ENCODE measurements at places on chromosomes 1 and 21.

- DNase-seq = no peak
Measured at GRCh38 chr1:202565890-202566602, 144.2 kb downstream of the SYT2 start.

DNA sequence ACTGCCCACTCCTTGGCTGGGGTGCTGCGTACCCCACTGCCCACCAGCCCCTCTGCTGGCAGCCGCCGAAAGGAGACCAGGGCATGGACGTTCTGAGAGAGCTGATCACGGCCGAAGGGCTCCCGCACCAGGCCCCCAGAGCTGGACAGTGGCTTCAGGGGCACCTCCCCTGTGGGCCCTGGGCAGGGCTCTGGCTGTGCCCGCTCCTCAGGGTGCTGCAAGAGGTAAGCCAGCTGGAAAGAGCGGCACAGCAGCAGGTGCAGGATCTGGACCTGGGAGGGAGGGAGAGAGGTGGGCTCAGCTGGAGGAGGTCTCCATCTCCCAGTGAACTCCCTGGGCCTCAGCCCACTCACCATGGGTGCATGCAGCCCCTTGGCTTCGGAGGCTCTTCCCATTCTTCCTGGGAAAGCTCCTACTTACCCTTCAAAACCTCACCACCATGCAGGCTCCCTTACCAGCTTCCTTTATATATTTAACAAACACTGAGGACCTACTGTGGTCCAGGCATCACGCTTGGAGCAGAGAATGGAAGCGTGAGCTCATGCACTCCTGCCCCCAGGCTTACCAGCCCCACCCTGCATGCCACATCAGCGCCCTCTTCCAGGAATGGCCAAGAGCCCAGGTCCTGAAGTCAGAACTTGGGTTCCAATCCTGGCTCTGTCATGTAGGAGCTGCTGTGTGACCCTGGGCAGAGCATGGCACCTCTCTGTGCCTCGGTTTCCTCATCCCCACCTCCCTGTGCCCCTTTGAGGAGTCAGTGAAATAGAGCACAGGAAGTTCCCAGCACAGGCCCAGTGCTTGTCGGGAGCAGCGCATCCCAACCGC lies 6.8 kb upstream of the KIF17 start:
- DNase-seq = no peak

DNA sequence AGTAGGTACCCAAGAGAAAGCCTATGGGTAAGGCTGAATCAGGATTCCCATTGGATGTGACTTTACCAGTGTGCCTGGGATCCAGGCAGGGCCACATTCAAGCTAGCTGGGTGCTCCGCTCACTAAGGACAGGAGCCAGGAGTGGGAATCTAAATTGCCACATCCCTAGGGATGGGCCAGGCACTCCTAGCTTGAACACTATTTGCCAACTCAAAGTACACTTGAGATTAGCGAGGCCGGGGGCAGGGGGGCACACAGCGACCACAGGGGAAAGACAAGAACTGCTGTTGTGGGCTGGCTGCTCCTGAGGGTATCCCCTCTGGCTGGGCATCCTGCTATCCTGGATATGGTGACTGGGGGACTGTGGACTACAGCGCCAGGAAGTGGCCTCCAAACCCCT lies 4.3 kb downstream of the SLC45A3 start:
- no peak for DNase-seq

GRCh38 chr1:113905435-113905861 lies 322 bp downstream of the DCLRE1B start:
- DNase-seq = no peak
